ENCODE measurements at places on chromosomes 2 and 18.

DNA sequence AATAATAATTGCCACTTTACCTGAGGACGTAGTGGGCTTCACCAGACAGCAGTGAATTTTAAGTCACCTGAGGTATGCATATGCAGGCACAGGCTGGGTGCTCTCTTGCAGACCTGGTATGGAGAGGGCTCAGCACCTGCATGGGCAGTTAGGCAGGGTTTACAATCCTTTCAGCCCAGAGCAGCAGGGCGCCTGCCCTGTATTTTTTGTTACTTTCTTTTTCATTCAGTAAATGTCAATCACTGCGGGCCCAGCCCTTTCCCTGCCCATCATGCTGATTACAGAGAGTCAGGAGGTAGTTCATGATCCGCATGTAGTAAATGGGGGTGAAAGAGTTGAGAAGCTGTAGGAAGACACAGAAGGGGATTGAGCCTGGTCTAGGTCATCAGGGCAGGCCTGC lies 147.0 kb upstream of the ALPP start:
- no peak for DNase-seq

GRCh38 chr2:167790781-167791450 lies 456.5 kb downstream of the STK39 start:
- no peak for DNase-seq

GRCh38 chr2:159797543-159798375 lies at the start of gene CD302:
Gene CD302, minus strand, starts transcription at chr2:159798208. Its CDS starts 10 bp downstream, at chr2:159798198.
- peak; percentile 83 for DNase-seq

DNA sequence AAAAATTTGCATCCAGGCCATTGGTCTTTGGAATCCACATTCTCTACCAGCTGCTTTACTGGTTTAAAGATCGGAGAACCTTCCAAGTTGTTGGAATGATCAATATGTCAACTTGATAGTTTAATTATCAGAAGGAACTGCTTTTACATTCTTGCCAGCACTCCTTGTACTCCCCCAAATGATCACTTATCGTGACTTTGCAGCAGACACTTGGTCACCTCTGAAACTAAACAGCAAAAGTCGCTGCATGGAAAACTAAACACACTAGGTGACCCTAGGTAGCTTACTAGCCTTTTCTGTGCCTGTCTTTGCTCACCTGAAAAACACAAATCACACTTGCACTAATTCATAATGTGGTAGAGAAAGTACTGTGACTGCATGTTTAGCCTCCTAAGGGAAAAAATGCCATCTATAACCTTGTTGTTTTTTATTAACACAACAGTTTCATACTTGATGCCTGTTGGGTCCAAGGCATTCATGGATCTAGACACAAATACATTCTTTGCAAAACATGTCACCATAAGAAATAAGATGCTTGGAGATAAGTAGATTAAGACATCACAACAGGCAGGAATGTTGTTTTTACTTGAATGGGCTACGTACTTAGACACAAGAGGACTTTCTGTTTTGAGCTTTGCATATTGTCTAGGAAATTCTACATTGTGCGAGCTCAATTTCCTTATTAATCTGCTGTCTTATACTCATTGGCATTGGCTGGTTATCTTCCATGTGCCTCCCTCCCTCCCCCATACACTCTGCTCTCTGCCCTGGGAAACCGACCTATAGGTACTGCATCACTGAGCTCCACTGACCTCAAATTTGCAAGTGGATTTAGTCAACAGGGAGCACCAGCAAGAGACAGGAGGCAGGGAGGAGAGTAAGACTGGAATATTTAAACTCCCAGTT lies 219.1 kb upstream of the STK17B start:
- no peak for DNase-seq

DNA sequence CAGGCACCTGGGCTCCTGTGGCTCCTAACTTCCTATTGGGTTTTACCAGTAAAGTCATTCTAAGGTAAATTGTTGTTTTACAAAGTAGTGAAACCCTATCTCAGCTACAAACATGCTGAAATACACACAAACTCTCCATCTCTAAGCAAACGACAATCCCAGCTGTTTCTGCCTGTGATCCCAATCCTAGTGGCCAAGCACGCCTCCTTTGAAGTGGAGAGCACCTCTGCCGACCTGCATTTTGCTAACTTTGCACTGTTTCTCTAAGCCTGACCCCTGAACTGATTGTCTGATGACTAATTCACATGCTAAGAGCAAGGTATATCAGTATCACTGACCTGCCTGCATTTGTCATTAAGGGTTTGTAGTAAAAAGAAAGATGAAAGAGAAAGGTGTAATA lies 124.3 kb downstream of the PAX3 start:
- no peak for DNase-seq

DNA sequence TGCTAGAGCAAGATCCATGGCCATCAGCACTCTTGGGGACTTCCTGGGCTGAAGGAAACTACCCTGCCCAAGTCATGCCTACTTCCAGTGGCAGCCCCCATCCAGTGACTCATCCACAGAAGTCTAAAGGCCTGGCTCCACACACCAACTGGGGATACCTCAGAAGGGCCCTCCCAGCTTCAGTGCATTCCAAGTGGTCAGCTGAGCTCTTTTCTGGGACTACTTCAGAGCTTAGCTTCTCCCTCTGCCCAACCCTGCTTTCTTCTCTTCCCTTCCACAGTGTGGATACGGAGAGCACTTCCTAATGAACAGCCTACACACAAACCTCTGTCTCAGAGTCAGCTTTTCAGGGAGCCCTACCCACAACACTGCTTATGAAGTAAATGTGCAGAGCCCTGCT lies 66.5 kb downstream of the CLHC1 start:
- DNase-seq = no peak

DNA sequence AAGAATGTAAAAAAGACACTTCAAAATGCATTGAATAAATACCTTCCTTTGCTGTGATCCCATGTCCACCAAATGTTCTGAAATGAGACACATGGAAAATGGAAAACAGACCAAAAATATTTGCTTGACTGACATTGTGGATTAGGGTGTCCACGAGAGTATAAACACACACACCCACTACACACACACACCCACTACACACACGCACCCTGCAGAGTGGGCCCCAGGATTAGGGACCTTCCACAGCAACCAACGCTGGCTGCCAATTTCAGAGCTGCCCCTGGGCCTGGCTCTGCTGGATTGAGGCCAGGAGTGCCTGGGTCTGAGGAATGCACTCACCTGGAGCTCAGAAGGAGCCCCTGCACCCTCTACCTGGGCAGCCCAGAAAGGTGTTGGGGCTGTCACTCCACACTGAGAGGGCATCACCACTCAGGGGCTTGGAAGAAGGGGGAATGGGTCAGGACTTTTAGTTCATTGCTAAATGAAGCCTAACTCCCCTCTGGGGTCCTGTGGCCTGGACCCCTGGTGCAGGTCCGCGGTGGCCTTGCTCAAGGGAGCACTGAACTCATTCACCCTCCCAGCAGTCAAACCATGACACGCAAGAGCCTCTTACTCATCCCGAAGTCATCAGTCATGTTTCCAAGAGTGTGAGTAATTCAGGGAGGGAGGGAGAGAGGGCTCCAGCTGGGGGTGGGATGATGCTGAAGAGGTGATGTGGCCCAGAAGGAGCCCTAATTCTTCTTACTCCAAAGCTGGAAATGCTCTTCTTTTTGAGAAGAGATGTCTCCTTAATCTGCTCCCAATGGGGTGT lies 50.2 kb upstream of the PLB1 start:
- no peak for DNase-seq

- no peak for DNase-seq
These were observed 20.8 kb upstream of the MTA3 start for GRCh38 chr2:42547446-42548295.

GRCh38 chr2:58644451-58644850 lies 403.3 kb upstream of the FANCL start:
- no peak for DNase-seq

DNA sequence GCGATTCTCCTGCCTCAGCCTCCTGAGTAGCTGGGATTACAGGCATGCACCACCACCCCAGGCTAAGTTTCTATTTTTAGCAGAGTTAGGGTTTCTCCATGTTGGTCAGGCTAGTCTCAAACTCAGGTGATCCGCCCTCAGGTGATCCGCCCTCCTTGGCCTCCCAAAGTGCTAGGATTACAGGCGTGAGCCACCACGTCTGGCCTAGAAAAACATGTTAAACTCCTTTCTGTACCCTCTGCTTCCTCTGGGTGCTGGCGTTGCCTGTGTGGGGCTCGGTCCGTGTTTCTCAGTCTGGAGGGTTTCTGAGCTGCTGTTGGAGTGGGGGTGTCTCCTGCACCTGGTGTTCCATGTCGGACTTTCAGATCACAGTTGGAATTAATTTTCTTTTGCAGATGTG lies 17.9 kb downstream of the LDLRAD4 start:
- DNase-seq = no peak

GRCh38 chr2:208531361-208531760 lies 124.8 kb downstream of the PTH2R start:
- DNase-seq = no peak

DNA sequence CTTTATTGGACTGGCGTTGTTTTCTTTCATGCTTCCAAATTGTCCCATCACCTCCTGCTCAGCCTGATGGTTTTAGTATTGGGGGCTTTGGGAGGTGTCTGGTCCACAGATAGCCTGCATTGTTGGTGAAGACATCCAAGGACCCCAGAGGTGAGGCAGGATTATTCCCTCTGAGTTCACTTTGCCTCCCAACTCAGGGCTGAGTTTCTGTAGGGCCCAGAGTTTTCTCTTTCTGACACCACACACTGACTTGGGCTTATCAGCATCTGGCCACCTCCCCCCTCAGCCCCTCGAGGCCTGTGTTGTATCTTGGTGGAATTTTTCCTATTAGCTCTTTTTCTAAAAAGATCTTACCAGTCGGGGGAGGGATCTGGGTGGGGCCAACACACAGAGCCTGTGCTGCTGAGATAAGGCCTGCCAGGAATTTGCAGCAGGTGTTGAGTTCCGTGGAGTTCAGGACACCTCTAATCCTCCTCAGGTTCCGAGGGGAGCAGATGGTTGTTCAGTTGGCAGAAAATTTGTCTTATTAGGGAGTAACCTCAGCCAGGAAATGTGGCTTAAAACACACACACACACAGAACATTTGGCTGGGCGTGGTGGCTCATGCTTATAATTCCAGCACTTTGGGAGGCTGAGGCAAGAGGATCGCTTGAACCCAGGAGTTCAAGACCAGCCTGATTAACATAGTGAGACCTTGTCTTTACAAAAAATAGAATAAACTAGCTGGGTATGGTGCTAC lies 7.3 kb downstream of the EMILIN2 start:
- DNase-seq = no peak

GRCh38 chr2:111035830-111036441 lies 84.8 kb upstream of the BCL2L11 start:
- DNase-seq = no peak

- DNase-seq = no peak
These were observed 282.2 kb downstream of the CYP26B1 start for GRCh38 chr2:71865391-71865965.

DNA sequence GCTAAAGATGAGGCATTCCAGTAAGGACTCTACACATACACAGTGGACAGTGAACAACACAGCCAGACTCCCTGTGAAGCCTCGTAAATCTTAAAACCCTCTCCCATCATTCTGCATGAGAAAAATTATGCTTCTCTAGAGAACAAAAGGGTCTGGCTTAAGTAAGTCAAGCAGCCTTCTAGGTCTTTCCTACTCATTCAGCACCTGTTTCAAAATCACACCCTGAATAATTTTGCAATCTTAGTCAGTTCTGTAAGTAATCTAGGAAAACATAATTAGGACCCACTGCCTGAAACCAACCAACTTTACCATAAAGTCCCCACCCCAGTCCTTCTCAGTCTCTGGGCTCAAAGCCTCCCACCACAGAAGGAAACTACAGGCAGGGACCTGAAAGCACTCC lies 19.7 kb downstream of the IAH1 start:
- DNase-seq = no peak

Data from GM13976 (cell line).